ENCODE measurements at places on chromosomes 16 and 17. TPM values are rescaled to one million over a fixed set of nuclear protein-coding genes. Genes with fewer than 3 reads are reported as not detected.

TERB1 gene
- not detected for total RNA-seq

RASD1 gene
- total RNA-seq, result 19.2 TPM

CSF3 gene
- total RNA-seq, result not detected

TEKT3 gene
- 0.69 TPM for total RNA-seq

PITPNM3 gene
- total RNA-seq, result 15.6 TPM

CDRT15 gene
- not detected for total RNA-seq

NR1D1 gene
- 14.8 TPM for total RNA-seq

SMIM5 gene
- 27.5 TPM for total RNA-seq

GCGR gene
- 0.43 TPM for total RNA-seq

BRIP1 gene
- total RNA-seq, result 7.4 TPM

RNU2-1 gene
- total RNA-seq, result 3,750 TPM

GJC1 gene
- 5.7 TPM for total RNA-seq

ENPP7 gene
- not detected for total RNA-seq

- DNase-seq, result no peak
Observed at GRCh38 chr17:61130330-61130729, 269.3 kb upstream of the TBX2 start.

- no peak for DNase-seq
Observed at GRCh38 chr17:37476431-37477120, 13.1 kb upstream of the DUSP14 start.

DNA sequence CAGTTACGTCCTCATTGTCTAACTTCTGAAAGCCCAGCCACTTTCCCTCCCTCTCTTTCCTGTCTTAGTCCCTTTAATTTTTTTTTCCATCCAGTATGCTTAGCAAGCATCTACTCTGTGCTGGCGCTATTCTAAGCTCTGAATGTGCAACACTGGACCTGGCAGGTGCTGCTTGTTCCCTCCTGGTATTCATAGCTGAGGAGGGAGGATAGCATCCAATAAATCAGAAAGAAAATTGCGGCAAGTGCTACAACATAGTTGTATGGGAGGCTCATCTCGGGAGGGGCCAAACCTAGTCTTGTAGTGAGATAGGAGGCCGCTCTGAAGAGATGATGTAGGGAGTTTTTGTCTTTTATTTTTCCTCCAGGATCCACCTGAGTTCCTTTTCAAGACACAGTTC is 457.3 kb upstream of the HSBP1 start:
- no peak for DNase-seq

DNA sequence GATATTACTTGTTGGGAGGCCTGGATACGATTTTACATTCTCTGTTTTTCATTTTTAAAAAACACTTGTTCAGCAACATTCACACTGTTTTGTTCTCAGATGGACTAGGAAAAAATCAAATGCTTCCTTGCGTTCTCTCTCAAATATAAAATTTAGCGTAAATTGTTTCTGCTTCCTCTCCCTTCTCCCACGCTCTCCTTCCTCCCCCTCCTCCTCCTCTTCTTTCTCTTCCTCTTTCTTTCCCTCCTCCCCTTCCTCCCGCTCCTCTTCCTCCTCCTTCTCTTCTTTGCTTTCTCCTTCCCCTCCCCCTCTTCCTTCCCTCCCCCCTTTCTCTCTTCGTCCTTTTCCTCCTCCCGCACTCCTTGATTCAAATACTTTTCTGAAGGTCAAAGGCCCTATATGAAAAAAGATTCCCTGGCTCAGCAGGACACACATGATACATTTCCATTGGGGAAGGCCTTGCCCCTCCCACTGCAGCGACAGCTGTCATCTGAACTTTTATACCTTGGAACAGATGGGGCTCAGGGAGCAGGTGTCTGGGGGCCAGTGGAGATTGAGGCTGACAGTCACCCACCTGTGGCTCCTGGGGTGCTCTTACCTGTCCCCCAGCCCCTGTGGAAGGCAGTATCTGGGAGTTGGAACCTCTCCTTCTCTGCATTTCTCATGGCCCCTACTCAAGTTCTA is 99.4 kb upstream of the SDK2 start:
- DNase-seq, result peak; percentile 40

GRCh38 chr17:38926293-38927070 is 1.1 kb downstream of the LASP1NB start:
- no peak for DNase-seq

DNA sequence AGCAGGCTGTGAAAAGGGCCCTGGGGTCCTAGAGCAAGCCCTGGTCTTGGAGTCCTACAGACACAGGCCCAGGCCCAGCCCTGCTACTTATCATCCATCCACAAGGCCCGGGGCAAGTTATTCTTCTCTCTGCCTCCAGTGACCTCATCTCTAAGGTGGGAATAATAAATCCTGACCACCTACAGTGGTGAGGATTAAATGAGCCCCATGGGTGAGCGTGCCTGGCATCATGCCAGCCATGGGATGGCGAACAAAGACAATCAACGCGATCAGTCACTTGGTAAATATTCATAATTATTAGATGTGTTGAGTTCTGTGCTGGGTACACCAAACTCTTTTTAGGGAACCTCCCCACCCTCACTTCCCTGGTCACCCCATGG is 5.5 kb downstream of the KRT15 start:
- DNase-seq, result no peak

DNA sequence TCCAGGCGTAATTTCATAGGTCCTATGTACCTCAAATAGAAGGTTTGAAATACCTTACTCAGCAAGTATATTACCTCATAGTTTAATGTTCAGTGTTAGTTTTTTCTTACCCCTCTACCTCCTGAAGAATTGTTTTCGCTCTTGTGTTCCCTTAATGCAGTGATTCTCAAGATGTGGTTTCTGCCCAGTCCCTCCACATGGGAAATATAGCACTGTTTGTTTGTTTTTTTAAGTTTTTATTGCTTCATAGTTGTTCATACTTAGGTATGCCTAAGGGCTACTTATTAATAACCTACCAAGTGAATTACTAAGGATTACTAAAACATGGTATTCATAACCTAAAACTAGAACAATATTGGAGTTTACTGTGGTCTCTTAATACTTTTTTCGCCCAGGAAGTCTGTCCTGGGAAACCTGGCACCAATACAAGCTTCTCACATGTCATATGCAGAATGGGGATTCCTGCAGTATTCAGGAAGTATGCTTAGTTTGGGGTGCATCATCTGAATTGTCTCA is 5.0 kb downstream of the RSPRY1 start:
- no peak for DNase-seq

DNA sequence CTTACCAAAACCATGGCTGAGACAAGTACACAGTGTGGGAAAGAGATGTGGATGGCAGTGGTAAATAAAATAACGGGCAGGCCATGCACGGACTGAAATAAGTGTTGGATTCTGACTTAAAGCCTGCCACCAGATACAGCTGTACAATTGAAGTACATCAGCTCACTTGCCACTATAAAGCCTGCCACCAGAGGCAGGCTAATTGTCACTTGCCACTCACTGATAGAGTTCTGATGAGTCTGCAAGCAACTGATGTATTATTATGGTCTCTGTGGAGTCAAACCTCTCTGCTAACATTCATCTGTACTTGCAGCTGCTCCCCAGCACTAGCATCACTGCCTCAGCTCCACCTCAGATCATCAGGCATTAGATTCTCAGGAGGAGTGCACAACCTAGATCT is 93.0 kb downstream of the CYTH1 start:
- no peak for DNase-seq

GRCh38 chr17:64128787-64129514 is 993 bp downstream of the ERN1 start:
- peak; percentile 60 for DNase-seq

- no peak for DNase-seq
Observed at GRCh38 chr16:30559690-30560089, 1.5 kb upstream of the ZNF764 start.

DNA sequence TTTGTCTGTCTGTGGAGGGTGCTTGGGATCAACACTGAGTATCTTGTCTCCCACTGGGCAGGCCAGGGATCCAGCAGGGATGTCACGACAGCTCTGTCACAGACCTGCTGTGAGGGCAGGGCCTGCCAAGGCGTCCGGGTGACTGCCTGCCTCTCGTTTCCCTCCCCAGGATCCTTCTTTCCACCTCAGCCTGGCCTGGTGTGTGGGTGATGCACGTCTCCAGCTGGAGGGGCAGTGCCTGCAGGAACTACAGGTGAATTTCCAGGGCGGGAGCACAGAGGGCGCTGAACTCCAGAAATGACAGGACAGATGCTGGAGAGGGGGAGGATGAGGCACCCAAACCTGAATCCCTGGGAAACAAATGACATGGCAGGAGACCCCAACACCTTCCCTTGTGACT is 6.8 kb upstream of the MMP15 start:
- DNase-seq, result no peak

DNA sequence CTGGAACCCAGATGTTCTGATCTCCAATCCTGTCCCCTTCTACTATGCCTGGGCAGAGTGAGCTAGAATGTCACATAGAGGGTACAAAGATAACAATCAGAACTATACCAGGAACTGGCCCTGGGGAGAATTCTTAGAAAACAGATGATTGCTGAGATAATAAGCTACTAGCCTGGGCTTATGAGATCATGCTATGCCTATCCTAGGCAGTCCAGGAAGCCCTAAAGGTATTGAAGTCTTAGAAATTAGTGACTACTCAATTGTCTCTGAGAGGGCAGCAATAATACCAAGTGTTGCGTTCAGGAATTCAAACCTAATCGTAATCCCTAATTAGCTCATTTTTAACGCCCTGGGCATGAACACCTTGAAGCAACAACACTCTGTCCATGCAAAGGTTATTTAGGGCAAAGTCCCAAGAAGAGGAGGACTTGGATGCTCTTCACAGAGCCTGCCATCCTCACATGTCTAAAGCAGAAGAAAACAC is 77.1 kb downstream of the MMD start:
- DNase-seq, result no peak

GRCh38 chr17:61458000-61458399 is 5.8 kb downstream of the TBX4 start:
- DNase-seq, result no peak

DNA sequence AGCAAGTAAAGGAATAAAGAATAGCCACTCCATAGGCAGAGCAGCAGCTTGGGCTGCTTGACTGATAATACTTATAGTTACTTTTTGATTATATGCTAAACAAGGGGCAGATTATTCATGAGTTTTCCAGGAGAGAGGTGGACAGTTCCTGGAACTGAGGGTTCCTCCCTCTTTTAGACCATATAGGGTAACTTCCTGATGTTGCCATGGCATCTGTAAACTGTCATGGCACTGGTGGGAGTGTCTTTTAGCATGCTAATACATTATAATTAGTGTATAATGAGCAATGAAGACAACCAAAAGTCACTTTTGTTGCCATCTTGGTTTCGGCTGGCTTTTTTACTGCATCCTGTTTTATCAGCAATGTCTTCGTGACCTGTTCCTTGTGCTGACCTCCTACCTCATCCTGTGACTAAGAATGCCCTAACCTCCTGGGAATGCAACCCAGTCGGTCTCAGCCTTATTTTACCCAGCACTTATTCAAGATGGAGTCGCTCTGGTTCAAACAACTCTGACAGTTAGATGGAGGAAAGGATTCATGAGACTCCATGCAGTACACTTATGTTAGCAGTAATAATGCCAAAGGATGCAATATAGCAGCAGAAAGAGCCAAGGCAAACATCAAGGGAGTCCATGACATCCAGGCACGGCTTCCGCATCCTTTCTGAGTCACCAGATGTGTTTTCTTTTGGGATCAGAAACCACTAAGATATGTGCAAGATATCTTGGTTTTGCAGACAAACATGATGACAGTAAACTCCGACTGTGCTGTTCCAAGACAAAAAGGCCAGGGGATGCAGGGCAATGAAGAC is 55.8 kb upstream of the B4GALNT2 start:
- DNase-seq, result no peak

DNA sequence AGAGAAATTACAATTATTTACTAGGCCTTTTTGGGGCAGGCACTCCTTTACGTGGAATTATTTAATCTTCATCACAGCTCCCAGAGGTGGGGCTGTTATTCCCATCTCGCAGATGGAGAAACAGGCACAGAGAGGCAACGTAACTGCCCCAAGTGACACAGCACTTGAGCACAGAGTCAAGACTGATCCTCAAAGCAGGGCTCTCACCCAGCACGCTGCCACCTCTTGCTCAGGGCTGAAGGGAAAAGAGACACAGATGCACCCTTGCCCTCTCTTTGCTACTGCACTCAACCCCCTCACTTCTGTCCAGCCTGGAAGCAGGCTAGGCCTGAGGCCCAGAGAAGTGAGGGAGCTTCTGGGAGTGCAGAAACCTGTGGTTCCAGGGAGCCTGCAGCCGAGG is 4.4 kb downstream of the ADAM11 start:
- no peak for DNase-seq

DNA sequence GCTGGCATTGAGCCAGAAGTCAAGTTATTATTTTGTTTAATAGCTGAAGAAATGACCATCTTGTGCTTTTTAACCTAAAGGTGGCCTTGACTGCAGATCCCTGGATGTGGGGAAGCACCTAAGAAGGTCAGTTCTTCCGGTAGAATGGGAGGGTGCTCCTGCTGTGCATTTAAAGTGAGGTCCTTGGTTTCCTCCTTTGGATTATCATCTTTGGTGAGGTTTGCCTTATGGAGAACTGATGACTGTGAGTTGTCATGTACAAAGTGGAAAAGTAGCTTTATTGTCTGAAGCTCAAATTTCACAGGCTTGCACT is 66.5 kb downstream of the PCTP start:
- DNase-seq, result no peak

DNA sequence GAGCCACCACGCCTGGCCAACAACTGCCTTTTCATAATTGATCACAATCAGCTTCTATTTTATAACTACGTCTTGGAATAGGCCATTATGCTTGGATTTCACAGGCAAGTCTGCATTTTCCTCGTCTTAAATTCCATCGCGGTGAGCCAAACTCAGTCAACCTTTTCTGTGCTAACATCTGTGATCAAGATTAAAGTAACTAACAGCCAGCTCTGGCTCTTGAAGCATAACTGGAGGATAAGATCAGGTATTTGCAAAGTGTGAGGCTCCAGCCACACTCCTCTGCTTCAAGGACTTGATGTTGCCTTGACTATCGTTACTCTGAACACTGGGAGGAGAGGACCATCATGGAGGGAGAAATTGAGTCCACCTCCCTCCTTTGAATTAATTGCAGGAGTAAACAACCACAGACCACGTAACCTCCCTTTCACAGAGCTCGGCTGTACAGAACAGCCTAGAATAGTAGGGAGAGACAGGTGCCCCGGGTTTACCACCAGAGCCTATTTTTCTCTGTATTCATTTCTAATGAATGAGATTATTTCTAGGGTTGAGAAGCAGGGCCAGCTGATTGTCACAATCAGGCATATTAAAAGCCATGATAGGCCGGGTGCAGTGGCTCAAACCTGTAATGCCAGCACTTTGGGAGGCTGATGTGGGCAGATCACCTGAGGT is 143.0 kb downstream of the XYLT1 start:
- no peak for DNase-seq

DNA sequence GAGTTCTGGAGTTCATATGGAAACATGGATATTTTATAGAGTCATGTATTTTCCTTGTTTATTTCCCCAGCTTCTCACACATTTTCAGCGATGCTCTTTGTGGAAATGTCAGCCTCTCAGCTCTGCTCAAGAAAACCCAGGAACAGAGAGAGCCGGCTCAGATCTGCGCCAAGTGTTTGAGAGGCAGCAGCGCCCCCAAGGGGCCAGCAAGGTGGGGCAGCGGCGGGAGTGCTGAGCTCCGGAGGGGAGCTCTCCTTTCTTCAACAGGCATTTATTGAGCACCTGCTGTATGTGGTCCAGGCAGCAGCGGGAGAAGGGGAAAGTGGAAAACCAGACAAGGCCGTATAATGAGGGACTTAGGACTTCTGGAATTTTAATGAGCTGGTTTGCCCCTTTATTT is 421.1 kb upstream of the C16orf82 start:
- DNase-seq, result no peak

GRCh38 chr16:55571191-55571897 is 4.9 kb downstream of the CAPNS2 start:
- DNase-seq, result no peak
